CD4-positive, alpha-beta T cell treated with Interleukin-17A for 4 hours (primary cell): ENCODE measurements at places on chromosomes 5 and 9.

DNA sequence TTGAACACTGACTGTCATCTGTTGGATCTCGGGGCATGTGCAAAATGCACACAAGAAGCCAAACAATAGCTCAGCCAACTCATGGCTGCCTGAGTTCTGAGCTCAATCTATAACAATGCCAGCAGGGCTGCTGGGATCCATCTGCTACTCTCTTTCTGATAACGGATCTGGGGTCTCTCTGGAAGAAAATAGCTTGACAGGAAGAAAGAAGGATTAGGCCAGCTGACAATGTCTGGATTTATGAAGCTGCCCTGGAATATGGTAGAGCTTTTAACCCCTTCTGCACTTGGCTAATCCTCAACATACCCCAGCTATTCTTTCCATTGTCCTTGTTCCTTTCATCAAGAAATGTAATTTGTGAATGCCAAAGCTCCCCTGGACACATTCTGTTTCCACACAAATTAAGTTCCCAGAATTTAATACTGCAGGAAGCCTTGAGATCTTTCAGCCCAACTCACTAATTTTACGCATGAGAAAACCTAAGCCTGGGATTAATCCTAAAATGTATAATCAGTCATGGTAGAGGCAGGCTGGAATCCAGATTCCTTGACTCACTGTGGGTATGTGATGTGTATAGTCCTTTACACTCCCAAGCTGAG is 62.7 kb upstream of the PCA3 start:
- no peak for DNase-seq

- DNase-seq: no peak
Measured at GRCh38 chr5:169583101-169583423, 511 bp upstream of the SPDL1 start.

GRCh38 chr9:5832071-5832537 is 813 bp downstream of the ERMP1 start:
- DNase-seq: no peak

DNA sequence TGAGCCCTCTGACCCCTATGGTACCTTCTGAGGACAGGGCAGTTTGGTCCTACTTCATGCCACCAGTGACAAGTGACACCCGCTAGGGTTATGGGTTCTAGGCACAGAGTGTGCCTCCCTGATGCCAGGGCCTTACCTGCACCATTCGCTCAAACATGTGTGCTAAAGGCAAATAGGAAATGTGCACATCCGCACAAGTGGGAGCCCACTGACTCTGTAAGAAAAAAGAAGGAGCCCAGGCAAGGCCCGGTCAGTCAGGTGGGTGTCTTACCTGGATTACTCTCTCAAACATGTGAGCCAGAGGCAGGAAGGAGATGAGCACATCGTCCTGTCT is 29.1 kb upstream of the MEIKIN start:
- no peak for DNase-seq

DNA sequence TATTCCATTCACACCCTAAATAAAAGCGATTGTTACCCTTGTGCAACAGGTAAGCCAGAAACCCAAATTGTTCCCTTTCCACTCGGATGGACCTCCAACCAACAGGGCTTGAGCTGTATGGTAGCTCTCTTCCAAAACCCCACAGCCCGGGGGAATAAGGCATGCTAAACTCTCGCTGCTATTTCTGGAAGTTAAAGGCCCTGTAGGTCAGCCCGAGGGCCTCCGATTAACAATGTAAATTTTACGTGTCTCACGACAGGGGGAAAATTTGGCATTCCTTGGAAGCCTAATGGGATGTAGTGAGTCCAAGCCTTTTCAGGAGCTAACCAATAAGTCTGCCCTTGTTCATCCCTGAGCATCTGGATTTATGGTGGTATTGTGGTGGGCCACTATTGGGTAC is 26.0 kb downstream of the CNOT8 start:
- DNase-seq: no peak

- no peak for DNase-seq
Measured at GRCh38 chr5:107889387-107889786, 218.7 kb upstream of the EFNA5 start.

DNA sequence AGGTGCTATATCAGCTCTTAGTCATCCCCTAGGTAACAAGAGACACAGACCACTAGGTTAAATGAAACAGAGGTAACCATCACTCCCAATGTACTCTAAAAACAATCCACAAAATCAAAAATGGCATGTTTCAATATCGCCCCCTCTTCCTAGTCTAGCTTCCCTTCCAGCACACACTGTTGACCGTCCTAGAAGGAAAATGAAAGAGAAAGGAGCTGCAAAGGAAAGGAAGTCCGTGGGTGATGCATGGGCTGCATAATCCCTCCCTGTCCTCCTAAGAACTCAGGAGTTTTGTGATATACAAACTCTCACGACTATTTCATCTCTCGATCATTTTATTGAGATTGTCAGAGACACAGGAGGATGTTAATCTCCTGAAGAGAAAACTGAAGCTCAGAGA is 101.6 kb downstream of the RFK start:
- no peak for DNase-seq

DNA sequence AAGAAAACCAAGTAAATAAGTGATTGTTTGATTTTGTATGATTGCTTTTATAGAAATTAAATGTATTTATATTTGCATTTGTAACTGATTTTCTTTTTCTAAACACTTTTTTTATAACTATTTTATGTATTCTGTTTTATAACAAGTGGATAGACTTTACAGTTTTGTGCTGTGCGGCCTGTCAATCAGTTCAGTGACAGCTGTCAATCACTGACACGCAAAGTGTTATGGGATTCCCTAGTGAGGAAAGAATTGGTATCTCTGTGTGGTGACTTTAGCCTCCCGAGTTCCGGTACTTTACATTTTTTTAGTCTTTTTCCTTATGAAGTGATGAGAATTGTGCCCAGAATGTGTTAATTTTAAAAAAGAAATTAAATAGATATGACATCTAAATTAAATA is 16.3 kb downstream of the GPR151 start:
- DNase-seq: no peak

- DNase-seq: no peak
Measured at GRCh38 chr5:58268268-58268667, 191.6 kb downstream of the PLK2 start.

DNA sequence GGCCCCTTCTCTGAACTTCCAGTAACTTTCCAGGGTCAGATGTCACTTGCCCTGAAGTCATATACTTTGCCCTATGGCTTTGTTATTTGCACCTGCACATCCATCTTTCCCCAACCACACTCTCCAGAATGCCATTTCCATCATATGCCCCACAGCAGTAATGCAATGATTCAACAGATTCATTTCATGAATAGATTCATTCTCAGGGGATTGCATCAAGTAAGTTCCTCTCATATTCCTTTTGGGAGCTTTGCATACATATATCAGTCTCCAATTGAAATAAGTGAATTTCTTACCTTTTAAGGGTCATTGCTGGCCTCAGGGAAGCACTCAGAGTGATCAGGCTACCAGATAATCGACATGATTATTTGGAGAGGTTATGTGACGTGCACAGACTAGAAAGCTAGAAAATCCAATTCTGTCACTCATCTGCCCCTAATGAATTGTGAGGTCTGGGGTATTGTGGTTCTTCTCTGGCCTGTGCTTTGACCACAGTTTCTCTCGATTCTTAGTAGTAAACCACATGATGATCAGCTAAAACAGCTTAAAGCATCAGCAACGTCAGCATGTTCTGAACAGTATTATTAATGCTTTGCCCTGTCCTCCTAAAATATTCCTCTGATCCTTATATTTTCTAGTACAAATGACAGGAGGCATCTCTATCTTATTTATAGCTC is 179.9 kb downstream of the ATPSCKMT start:
- DNase-seq: no peak

- DNase-seq: peak; percentile 12
Measured at GRCh38 chr5:134649163-134649835, 714 bp downstream of the SEC24A start.

GRCh38 chr5:179777909-179778308 is 15.9 kb upstream of the LTC4S start:
- DNase-seq: no peak

DNA sequence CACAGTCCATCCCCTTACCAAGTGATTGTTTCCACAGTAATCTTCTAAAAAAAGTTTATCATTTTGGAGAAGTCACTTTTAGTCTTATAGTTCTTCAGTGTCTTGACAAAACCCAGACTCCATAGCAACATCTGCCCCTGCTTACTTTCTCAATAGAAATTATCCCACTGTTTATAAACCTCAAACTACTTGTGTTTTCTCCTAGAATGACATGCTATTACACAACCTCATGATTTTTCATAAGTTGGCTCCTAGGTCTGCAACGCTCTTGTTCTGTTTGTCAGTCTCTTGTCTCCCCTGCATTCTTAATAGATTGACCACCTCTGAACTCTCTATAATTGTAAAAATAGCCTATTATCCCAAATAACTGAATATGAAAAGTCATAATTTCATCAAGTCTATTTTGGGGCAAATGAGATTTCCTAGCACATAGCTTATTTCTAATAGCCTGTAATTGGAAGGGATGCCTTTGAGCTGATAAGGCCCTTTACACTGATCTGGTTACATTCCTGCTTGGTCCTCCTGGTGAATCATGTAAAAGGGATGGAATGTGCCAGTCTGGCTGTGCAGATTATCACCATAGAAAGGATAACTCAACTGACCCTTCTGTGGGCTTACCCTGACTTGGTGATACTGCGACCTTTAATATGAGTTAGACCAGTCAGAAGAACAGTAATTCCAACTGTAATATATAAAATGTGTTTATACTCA is 69.6 kb downstream of the CHSY3 start:
- no peak for DNase-seq

DNA sequence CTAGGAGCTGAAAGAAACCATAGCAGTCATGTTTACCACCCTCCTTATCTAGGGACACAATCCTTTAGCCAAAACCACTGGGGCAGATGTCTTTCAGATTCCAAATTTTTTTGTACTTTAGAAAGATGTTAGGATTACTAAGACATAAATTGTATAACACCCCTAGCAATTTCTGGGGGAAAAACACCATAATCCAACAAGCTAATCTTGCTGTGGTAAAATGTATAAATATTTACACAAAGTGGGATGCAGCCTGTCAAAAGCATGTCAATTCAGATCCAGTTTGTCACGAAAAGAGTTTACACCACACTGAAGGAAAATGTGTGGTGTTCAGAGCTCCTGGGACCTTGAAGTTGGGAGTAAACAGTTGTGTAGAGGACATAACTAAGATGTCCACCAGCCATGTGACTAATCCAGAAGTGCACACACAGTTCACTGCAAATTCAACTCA is 274.3 kb downstream of the ADAMTSL1 start:
- DNase-seq: no peak

GRCh38 chr9:98944057-98944733 is 488 bp downstream of the COL15A1 start:
- DNase-seq: no peak

DNA sequence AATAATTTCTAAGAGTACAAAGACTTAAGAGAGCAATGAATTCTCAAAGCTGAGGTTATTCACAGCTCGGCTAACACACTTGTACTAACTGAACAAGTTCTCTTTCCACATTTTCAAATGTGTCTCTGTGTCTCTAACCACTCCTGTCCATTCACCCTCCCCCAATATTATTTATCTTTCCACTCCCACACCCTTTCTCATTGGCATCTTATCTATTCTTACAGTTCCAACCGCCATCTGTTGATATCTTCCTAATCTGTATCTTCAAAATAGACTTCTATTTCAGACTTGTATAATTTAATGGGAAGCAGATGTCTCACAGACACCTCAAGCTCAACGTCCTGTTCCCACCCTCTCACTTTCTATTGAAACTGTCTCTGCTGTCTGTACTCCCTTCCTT is 205.9 kb downstream of the ANXA1 start:
- DNase-seq: no peak

- DNase-seq: no peak
Measured at GRCh38 chr5:110441035-110441434, 285.4 kb downstream of the TMEM232 start.

DNA sequence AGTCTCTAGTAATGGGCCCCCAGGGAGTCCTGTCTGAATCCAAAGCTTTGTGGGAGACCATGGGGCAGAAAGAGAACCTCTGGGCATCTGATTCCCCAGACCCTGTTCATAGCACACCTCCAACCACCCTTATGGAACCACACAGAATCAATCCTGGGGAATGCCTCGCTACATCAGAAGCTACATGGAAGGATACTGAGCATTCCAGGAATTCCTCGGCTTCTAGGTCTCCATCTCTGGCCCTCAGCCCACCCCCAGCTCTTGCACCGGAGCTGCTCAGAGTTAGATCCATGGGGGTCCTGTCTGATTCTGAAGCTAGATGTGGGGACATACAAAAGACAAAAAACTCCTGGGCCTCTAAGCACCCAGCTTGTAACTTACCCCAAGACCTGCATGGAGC is 28.4 kb downstream of the VCP start:
- no peak for DNase-seq

DNA sequence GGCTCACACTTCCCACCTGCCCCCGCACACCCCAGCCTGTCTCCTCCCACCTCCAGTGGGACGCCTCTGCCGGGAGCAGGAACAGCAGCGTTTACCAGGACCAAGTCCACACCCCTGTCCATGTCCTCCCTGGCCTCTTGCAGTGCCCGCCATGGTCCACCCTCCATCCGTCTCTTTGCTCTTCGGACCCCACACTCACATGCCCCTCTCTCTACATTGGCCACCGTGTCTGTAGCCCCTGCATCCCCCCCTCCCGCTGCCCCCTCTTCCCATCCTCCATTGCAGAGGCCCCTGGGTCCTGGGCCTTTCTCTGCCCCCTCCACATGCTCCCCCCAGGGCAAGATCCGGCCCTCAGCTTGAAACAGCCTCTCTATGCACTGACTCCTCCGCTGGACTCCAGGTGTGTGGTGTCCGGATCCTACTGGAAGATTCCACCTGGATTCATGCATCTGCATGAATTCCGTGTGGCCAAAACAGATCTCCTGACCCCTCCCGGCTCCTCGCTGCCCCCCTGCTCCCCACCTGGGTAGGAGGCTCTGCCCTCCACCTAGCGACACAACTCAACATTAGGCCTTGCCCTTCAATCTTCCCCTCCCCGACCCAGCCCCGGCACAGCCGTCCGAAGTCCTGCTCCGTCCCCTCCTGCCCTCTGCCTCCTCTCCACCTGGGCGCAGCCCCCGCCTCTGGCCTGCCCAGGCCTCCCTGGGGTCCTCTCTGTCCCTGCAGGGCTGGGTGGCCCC is 168.5 kb downstream of the OLFM1 start:
- no peak for DNase-seq

- DNase-seq: no peak
Measured at GRCh38 chr9:93903886-93904648, 51.1 kb downstream of the BARX1 start.

- no peak for DNase-seq
Measured at GRCh38 chr5:134069553-134069952, 44.9 kb upstream of the TCF7 start.

DNA sequence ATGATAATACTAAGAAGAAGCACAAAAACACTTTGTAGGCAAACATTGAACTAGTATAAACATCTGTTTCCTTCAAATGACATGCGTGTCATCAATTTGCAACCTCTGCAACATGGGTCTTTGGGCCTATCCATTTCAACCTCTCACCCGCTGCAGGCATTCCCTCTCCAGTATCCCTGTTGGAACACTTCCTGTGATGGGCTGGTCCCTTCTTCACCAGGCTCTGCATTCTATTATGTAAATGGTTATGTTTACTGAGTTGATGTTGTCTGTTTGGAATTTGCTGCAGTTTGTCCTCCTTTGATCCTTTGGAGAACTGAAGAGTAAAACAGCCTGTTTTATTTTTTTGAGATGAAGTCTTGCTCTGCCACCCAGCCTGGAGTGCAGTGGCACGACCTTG is 16.6 kb upstream of the TBC1D2 start:
- no peak for DNase-seq

GRCh38 chr9:129305246-129305645 is 127.2 kb upstream of the IER5L start:
- no peak for DNase-seq

- DNase-seq: no peak
Measured at GRCh38 chr9:4292781-4293180, 7.1 kb downstream of the GLIS3 start.

- no peak for DNase-seq
Measured at GRCh38 chr5:1527533-1528205, 3.9 kb upstream of the LPCAT1 start.
